ENCODE measurements at places on chromosomes 4 and X. TPM values are rescaled to one million over a fixed set of nuclear protein-coding genes. Genes with fewer than 3 reads are reported as not detected.

RP2 gene
- total RNA-seq, result 5.5 TPM

EMD gene
- 113 TPM for total RNA-seq

PSAPL1 gene
- not detected for total RNA-seq

AVPR2 gene
- not detected for total RNA-seq

ACE2 gene
- not detected for total RNA-seq

MAGEA12 gene
- total RNA-seq, result not detected

KCNE5 gene
- 0.46 TPM for total RNA-seq

STAP1 gene
- 1.3 TPM for total RNA-seq

TMEM271 gene
- total RNA-seq, result not detected

KIAA1210 gene
- not detected for total RNA-seq

ZFYVE28 gene
- 10.1 TPM for total RNA-seq

UVSSA gene
- 17.2 TPM for total RNA-seq

CAPN6 gene
- total RNA-seq, result not detected

SLC26A1 gene
- 0.05 TPM for total RNA-seq

IGSF1 gene
- total RNA-seq, result not detected

FAM13A gene
- total RNA-seq, result 0.63 TPM

- no peak for DNase-seq
Measured at GRCh38 chr4:7202411-7202810, 10.1 kb downstream of the SORCS2 start.

DNA sequence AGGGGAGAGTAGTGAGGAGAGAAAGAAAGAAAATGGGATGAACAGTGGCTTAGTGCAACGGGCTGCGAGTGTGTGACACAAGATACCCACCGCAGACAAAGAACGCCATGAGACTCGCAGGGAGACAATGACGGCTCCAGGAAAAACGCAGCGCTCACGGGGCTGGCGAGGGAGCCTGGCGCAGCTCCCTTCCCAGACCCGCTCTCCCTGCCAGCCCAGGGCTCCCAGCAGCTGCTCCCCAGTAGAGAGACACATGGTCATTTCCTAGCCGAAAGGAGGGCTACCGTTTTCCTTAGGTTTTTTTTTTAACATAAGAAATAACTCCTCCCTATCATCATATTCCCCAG lies 149.5 kb downstream of the MAML3 start:
- no peak for DNase-seq

DNA sequence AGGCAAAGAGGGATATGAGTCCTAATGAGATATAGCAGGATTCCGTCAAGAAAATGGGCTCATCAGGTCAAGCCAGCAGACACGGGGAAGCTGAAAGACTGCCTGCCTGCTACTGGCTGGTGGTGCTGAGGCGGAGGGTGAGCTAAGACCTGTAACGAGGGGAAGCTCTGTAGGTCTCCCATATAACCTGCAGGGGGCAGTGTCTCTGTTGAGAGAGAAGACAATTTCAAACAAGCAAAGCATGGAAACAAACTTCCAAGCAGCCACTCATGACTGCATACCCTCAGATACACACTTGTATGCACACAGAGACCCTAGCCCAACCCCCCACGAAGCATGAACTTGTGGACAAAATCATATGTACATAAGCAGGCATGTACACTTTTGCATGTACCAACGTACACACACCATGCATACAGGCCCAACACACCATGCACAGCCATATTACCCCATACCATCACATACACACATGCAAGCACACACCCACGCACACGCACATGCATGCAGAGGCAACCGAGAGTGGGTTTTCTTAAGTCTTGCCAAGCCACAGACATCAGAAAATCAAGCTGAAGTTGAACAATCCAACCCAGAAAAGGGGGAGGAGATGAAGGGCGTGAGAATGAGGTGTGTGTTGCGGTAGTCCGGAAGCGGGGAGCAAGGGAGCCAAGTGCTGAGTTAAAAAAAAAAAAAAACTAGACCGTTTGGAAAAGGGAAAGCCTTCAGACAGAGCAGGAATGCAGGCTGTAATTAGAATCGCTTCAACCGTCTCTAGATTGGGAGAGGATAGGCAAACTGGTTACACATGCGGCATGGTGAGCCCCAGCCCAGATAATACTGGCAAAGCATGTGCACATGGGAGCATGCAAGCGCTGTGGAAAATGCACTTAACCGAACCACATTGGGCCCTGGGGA lies 71.0 kb downstream of the PJA1 start:
- DNase-seq, result no peak

- peak; percentile 77 for DNase-seq
Measured at GRCh38 chrX:37745354-37745753, 34.5 kb upstream of the CYBB start.

DNA sequence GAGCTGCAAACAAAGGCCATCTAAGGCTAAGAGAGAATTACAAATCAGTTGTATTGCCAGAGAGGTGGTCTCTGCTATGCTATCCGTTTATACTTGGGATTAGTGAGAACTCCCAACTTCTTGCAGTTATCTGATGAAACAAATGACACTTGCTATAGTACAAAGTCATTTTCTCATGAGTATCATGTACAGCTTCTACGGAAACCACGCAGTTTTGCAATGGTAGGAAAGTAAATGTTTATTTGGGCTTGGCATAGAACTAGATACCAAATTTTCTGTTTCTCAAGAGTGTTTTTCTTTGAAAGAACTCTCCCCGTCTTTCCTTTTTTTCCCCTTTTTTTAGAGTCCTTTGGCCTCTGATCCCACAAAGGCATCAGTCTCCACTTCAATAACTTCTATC lies 128.2 kb upstream of the ENPEP start:
- no peak for DNase-seq

- DNase-seq, result no peak
Measured at GRCh38 chrX:117538178-117539089, 578.2 kb downstream of the KLHL13 start.

GRCh38 chr4:139589336-139590018 lies 33.5 kb upstream of the SETD7 start:
- DNase-seq, result no peak

- DNase-seq, result no peak
Measured at GRCh38 chr4:98447648-98448047, 186.5 kb downstream of the RAP1GDS1 start.

DNA sequence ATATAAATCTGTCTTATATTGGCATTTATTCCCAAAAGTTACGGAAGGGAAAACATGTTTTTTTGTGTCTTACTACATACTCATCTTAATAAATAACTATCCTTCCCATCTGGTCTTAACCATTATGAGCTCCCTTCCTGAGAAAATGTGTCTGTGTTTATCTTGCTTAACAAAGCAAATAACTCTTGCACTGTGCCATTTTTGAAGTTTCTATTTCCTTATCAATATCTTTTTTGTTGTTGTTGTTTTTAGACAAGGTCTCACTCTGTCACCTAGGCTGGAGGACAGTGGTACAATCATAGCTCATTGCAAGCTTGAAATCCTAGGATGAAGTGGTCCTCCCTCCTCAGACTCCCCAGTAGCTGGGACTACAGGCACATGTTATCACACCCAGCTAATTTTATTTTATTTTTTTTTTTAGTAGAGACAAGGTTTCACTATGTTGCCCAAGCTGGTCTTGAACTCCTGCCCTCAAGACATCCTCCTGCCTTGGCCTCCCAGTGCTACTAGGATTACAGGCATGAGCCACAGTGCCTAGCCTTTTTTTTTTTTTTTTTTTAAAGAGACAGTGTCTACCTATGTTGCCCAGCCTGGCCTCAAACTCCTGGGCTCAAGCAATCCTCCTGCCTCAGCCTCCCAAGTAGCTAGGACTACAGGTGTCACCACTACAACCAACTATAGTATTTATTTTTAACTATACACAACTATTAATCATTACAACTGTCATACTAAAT lies 36.9 kb downstream of the CNOT6L start:
- no peak for DNase-seq

DNA sequence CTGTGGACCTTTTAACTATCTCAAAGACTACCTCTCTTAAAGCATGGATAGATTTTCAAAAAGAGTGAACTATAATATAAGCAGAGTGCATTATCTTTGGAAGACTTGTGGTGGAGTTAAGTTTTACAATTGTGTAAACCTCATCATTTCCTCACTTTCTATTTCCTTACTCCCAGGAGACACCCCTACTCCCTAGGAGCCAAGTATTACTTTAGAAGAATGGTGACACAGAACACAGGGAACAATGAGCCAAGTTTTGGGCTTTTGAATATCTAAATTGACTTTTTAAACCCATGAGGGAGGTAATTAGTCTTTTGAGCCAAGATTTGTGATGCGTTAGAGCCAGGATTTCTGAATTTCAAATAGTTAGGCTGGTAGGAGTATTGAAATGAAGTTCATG lies 78.9 kb upstream of the UNC5C start:
- DNase-seq, result no peak

GRCh38 chr4:127196655-127197352 lies 436.0 kb upstream of the INTU start:
- no peak for DNase-seq

DNA sequence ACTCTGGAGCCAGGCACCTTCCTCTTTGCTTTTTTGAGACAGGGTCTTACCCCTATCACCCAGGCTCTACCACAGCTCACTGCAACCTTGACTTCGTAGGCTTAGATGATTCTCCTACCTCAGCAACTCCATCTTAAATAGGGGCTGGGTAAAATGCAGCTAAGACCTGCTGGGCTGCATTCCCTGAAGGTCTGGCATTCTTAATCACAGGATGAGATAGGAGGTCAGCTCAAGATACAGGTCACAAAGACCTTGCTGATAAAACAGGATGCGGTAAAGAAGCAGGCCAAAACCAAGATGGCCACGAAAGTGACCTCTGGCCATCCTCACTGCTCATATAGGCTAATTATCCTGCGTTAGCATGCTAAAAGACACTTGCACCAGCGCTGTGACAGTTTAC lies 770.8 kb upstream of the PRKX start:
- DNase-seq, result no peak

- no peak for DNase-seq
Measured at GRCh38 chr4:154004016-154004415, 215.1 kb upstream of the SFRP2 start.

DNA sequence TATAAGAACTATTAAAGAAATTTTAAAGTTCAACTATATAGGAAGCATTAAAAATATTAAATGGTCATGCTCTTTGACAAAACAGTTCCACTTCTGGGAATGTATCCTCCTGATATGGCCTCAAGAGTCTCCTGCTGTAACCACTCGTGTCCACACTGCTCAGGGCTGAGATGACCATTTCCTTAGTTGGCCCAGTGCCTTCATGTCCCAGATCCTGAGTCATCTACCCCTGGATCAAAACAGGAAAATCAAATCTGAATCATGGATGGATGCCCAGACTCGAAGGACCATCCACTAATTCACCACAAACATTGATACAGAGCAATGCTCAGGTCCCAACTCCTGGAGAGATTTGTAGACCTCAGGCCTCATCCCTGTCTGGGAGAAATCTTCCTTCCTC lies 44.7 kb downstream of the GPRASP3 start:
- no peak for DNase-seq

GRCh38 chrX:48083706-48084105 lies 12.3 kb upstream of the ZNF630 start:
- no peak for DNase-seq

DNA sequence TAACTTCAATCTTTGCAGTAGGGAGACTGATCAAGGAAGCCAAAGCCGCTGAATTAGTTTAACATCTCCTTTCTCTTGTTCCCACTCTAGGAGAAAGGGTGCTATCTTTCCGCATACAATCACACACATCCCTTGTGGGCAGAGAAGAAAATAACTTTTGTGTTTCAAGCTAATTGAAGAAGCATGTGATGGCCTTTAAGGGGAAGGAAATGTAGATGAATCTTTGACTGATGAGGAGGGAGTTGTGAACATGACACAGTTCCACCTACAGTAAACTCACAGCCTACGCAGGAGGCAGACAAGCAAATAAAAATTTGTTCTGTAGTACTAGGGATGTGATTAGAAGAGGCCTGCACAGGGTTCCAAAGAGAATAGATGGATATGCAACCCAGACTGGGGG lies 14.7 kb upstream of the SPATA4 start:
- no peak for DNase-seq

DNA sequence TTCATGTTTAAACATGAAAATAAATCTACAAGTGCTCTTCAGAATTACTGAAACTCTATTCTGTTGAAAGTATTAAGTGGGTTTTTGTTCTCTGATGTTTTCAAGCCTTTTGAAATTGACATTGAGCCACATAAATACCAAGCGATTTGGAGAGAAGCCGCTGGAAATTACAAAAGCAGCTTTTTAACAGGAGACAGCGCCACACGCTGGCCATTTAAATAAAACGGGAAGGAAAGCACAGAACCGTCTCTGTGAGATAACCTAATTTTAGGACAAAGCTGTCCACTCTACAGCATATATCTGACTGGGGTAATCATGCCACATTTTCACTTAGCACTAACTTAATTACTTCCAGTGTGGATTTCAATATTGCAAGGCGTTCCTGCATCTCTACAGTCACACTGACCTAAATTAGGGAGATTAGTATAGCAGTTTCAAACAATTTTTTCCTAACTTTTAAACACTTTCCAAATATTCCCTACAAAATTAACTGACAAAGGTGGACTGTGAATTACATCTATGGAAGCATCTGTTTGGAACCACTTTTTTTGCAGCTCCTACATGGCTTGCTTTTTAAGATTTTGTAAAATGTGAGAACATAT lies 6.8 kb upstream of the ANOS1 start:
- DNase-seq, result no peak

DNA sequence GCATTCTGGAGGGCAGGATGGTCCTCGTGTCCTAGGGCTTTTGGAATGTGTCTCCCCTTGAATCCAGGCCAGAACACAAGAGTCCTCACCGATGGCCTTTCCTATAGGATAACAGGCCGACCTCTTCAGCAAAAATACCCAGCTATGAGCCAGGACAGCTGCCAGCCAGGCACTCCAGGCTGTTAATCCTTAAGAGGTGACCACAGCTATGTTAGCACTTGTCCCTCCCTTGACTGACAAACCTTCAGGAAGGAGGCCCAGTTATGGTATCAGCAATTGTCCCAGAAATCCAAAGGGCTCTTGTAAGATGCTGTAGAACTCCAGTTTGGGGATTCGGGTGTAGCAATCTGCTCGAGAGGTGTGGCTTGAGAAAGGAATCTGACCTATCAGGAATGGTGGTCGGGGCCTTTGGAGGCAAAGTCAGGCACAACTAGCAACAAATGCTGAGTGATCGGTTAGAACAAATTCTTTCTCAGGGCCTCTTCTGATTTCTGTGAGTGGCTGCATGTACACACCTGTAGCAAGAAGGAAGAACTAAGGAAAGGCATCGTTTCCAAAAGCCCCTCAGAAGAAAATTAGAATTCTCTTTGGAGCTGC lies 54.6 kb downstream of the PTCHD1 start:
- DNase-seq, result no peak

- DNase-seq, result no peak
Measured at GRCh38 chrX:117972711-117973109, 143.9 kb downstream of the KLHL13 start.

- no peak for DNase-seq
Measured at GRCh38 chr4:148477276-148477675, 35.1 kb upstream of the NR3C2 start.

- DNase-seq, result no peak
Measured at GRCh38 chr4:80529026-80529425, 193.5 kb downstream of the CFAP299 start.

GRCh38 chr4:165766976-165767375 lies 106.1 kb upstream of the TLL1 start:
- DNase-seq, result no peak

- no peak for DNase-seq
Measured at GRCh38 chr4:152102436-152103000, 341.7 kb upstream of the GATB start.

- no peak for DNase-seq
Measured at GRCh38 chrX:116449156-116449555, 12.8 kb downstream of the SLC6A14 start.

- no peak for DNase-seq
Measured at GRCh38 chrX:154135458-154136229, 8.4 kb upstream of the OPN1LW start.

GRCh38 chr4:144360146-144360793 lies 219.8 kb upstream of the GYPA start:
- DNase-seq, result no peak

GRCh38 chr4:109078724-109079123 lies 223.7 kb downstream of the COL25A1 start:
- DNase-seq, result no peak

Data from activated T-cell treated with anti-CD3 and anti-CD28 coated beads, Interleukin-2, amount 50 U/mL, for 4 hours (primary cell).